ENCODE measurements at places on chromosomes 2 and 18. TPM values are rescaled to one million over a fixed set of nuclear protein-coding genes. Genes with fewer than 3 reads are reported as not detected.
A peak's percentile ranks its signal among the peaks of the same experiment; 100 is the strongest.

GRCh38 chr2:237691908-237692600 is 64.7 kb downstream of the LRRFIP1 start:
- peak; percentile 99 for DNase-seq

GRCh38 chr2:49177194-49177593 is 22.9 kb upstream of the FSHR start:
- DNase-seq = no peak

- DNase-seq = no peak
Observed at GRCh38 chr2:65264821-65265670, 37.4 kb downstream of the ACTR2 start.

DNA sequence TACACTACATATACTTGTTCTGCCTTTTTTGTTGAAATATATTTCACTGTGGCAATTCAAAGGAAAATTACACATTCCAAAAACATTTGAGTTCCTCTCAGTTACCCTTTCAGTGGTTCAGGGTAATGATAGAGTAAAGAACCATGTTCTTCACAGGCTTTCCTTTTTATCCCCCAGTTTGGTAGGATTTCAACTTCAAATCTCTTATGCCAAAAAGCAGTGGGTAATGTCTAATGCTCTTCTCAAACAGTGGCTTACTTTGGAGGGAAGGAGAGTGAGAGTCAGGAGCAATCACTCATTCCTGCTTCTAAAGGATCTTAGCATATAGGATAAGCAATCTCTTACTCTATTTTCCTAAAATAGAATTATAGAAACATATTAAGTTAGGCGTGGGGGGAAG is 290.6 kb downstream of the ZEB2 start:
- DNase-seq = no peak

GRCh38 chr18:61203151-61203550 is 130.1 kb upstream of the CDH20 start:
- DNase-seq = no peak

DNA sequence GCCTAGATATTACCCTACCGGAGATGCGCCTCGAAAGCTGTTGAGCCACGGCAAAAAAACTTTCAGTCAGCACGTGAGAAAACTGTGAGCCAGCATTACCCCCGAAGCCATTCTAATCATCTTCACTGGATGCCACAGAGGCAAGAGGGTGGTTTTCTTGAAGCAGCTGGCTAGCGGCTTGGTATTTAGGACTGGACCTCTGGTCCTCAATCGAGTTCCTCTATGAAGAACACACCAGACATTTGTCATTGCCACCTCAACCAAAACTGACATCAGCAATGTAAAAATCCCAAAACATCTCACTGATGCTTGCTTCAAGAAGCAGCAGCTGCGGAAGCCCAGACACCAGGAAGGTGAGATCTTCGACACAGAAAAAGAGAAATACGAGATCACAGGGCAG is 52.8 kb upstream of the SLC66A3 start:
- DNase-seq = no peak

- DNase-seq = no peak
Observed at GRCh38 chr2:240689975-240690374, 1.7 kb upstream of the AQP12A start.

GRCh38 chr2:226797289-226797988 is 2.2 kb downstream of the IRS1 start:
- DNase-seq = no peak

DNA sequence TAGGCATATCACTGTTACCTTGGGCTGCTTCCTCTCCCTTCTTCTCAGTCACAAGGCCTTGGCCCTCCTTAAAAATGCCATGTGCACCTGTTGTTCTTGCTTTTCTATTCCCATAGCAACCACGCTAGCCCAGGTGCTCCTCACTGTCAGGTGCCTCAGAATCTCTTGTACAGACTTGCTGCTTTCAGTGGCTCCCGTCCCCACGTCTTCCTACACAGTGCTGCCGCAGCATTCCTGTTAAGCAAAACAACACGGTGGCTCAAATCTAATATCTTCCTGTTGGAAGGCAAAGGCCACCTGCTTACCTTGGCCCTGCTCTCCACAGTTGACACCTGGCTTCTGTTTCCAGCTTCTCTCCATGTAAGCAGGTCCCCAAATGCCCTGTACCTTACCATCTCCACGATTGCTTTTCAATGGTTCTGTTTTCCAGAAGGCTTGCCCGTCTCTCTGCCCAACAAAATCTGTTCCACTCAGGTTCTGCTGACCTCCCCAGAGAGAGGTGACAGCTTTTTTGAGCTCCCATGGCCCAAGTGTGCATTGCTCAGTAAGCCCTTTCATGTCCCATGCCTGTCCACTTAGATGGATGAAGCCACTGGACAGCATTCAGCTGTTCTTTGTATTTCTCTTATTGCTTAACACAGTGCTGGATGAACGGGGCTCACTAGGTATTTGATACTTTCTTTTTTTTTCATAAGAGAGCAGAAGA is 240.4 kb downstream of the PRKCE start:
- DNase-seq = no peak

DNA sequence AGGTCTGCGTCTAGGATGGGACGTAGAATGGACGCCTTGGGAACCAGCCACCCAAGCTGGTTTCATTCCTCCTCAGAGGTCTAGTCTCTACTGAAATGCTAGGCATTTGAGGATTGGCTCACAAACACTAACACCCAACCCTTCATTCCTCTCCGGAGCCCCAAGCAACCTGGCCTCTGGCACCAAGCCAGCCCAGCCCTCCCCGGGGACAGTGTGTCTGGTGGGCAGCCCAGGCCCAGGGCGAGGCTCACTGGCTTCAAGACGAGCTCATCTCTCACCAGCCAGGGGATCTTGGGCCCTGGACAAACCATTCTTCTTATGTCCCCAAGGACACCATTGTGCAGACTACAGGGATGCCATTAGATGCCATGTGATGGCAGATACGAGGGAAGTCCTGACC is 182.5 kb downstream of the CTIF start:
- DNase-seq = no peak

DNA sequence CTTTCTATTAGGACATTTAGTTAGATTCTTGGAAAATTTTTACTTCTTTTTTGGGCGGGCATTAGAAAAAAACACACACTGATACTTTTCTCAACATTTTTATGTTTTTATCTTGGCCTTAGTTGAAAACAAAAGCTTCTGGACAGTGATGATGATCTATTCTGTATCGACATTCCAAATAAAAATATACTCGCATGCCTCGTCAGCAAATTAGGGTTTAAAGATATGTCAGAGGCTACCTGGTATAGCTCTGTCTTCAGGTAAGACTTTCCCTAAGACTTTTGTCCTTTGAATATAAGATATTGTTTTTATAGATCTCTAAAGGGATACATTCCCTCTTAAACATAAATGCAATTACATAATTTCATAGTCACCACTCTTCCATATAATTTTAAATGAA is 816.8 kb downstream of the LRP1B start:
- DNase-seq = no peak

DNA sequence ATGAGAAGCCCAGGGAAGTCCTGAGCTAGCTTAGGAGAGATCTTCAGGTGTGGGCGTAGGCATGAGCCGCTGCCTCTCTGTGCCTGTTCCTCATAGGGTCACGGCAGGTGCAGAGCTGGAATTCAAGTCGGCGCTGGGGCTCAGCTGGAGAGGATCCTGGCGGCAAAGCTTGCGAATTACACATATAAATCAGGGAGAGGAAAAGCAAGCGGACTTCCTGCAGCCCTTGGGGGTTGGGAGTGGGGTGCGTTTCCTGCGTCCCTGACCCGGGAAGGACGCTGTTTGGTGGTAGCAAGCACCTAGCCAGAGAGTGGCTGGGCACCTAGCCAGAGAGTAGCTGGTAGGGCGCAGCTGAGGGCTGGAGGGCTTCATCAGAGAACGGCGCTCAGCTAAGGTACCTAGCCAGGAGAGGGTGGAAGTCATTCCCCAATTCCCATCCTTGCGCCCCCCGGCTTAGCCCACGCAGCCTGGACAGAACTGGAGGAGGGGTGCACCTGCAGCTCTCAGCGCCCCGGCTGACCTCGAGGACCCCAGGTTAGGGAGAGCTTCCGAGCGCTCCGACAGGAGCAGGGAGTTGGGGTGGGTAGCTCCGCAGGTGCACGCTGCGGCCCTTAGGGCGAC is 459 bp upstream of the EFR3B start:
- DNase-seq = peak; percentile 19

DNA sequence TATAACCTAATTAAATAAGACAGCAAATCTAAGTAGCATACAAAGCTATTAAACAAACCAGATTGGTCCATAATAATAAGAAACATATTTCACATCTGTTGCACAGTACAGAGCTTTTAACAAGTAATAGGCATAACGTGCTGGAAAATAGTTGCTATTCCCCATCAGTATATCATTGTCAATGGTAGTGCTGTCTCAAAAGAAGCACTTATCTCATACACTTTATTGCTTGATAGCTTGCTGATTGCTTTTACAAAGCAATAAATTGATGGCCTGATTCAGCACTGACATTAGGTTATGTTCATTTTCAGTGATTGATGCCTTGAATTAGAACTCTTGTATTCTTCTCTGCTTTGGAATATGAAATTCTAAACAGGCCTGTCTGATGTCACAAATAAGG is 641.7 kb downstream of the CBLN2 start:
- no peak for DNase-seq

DNA sequence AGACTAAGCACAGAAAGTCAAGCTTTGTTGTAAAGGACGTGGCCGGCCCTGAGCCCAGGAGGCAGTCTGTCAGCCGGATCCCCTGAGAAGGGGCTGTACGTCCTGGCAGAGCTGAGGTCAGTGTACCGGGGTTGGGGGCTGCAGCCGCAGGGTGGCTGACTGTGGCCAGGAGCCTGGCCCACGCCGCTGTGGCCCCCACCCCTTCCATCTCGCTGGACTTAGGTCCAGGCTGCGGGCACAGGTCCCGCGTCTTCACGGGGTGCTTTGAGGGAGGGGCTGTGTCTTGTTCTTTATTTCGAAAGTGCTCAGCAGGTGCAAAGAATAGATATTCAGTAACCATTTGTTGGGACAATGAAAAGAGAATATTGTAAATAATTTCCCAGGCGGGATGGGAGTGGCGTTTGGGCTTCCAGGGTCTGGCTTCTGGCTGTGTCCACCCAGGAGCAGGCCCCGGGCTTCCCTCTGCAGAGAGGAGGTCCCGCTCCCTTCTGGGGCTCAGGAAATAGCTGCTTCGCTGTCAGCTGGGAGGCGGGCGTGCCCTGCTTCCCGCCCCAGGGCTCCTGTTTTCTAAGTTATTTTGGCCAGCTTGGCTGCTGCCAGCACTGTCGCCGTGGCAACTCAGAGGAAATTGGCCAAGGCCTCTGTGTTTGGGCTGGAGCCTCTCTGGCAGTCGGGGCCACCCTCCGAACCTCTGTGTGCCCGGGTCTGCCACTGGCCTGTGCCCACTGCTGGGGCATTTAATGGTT is 7.4 kb downstream of the NFATC1 start:
- no peak for DNase-seq

DNA sequence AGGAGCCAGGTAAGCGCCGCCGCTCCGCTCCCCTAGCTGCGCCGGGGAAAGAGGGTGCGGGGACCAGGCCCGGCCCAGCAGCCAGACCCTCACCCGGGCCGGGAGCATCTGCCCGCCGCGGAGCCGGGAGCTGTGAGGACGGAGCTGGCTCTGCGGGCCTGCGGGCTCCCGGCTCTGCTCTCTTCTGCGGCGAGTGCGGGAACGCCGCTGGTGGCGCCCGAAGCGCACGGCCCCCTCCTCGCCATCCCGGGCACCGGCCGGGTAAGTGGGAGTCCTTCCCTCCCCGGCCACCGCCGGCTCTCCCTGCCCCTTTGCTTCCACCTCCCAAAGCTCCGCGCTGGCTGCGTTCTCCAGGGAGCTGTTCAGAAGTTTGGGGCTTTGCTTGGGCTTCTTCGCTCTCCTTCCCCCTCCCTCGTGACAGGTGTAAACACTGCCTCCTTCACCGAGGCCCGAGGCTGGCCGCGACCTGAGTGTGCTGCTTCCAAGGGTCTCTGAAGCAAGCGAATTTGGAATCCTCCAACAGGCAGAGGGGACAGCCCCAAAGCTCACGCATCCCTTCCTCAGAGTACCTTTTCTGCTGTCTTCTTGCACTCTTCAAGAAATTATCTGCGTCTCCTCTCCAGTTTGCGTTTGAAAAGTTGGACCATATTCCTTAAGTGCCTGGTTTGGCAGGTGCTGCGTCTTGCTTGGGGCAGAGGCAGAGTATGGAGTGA is 632 bp downstream of the AFTPH start:
- no peak for DNase-seq

- DNase-seq = no peak
Observed at GRCh38 chr2:37330681-37331080, 6.0 kb upstream of the PRKD3 start.

GRCh38 chr2:102619414-102620319 is at the start of gene SLC9A2:
TSS of gene SLC9A2 (plus strand) at chr2:102619553. CDS start at chr2:102619849, 296 bp downstream.
- no peak for DNase-seq

DNA sequence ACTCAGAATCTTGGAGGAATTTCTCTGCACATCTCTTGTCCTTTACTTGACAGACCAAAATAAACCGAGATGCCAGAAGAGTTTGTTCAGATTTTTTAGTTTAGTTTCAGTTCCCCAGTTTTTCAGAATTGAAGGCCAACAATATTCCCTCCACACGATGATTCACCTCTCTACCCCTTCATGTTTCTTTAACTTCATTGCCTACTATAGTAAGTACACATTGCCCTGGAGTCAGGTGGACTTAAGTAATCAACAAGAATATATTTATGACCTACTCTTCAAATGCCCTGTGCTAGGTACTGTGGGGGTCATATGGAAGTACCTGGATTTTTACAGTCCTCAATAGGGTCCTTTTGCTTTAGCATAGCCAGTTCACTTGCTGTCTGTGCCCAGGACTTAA is 79.6 kb upstream of the CTLA4 start:
- DNase-seq = no peak

- DNase-seq = no peak
Observed at GRCh38 chr2:215727507-215728503, 285.5 kb downstream of the MREG start.

- DNase-seq = no peak
Observed at GRCh38 chr18:75455249-75456198, 28.0 kb upstream of the SMIM21 start.

The PDE11A gene
- not detected for total RNA-seq

The PRADC1 gene
- 5.9 TPM for total RNA-seq

The CD302 gene
- total RNA-seq = 1.5 TPM

The ALLC gene
- total RNA-seq = not detected

The DNAJC5G gene
- not detected for total RNA-seq

The XIRP2 gene
- not detected for total RNA-seq

The FTCDNL1 gene
- 1.8 TPM for total RNA-seq

The MERTK gene
- 0.13 TPM for total RNA-seq

The EFHD1 gene
- total RNA-seq = 1.1 TPM

The GKN2 gene
- total RNA-seq = not detected

The LHCGR gene
- not detected for total RNA-seq

The GNAL gene
- 0.10 TPM for total RNA-seq

The ATOH8 gene
- total RNA-seq = not detected

The ARHGAP28 gene
- total RNA-seq = not detected

The CXCR1 gene
- not detected for total RNA-seq

The KIF3C gene
- total RNA-seq = 2.6 TPM
